ENCODE measurements at places on chromosomes 3 and 15. TPM values are rescaled to one million over a fixed set of nuclear protein-coding genes. Genes with fewer than 3 reads are reported as not detected.

The NTRK3 gene
- not detected for total RNA-seq

The LRTM1 gene
- total RNA-seq, result not detected

- H3K36me3 ChIP-seq, result no peaks in the 10 kb centered on the region
- no peak overlapping the region for H3K27ac ChIP-seq
- peaks cover 47% of the 10 kb centered on the region for H3K27me3 ChIP-seq
- no peak for DNase-seq
- H3K4me3 ChIP-seq, result no peak overlapping the region
These were observed 30.7 kb upstream of the GRIP2 start for GRCh38 chr3:14570864-14571263.

DNA sequence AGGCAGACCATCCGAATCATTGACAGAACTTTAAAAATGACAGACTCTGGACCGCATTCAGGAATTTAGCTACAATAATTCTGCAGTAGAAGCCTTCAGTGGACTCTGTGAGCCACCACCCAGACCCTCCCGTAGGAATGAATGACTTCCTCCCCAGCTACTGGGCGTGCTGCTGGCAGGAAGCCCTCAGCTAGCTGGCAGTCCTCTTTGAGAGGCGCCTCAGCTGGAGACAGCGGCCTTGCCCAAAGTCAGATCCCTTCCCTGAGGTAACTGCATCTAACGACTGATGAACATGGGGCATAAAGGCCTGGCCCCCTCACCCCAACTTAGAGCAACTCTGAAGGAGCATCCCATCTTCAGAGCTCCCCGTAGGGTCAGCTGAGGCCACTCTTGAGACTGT, 25.8 kb downstream of the CRABP1 start:
- DNase-seq, result peak; percentile 63
- no peaks in the 10 kb centered on the region for H3K36me3 ChIP-seq
- H3K4me1 ChIP-seq, result peaks cover 21% of the 10 kb centered on the region
- H3K27ac ChIP-seq, result no peak overlapping the region
